ENCODE measurements at places on chromosomes 2 and 18.

- DNase-seq = no peak
These were observed 130.9 kb downstream of the TPGS2 start for GRCh38 chr18:36697905-36698304.

- DNase-seq = no peak
These were observed 814.8 kb downstream of the KCNJ3 start for GRCh38 chr2:155513248-155513647.

DNA sequence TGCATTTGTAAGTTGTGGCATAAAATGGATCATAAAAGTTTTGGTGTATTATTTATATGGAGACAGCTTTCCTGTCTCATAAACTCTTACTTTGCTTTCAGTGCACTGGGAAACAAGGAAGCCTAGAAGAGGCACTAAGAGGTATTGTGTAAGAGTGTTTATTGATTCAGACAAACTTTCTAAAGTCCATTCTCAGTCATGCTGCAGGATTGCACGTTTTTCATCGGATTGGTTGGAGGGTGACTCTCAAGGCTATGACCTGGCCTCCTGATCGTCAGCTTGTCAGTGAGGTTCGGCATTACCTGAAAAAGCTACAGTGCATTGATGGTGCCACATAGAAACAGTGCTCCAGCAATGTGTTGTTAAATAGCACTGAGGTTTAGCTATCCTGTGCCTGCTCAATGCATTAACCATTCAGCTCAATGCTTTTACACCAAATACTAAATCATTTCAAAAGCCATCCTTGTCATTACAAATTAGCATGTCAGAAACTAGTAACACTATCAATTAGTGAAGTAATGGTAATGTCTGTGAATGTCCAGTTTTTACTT, 545.5 kb downstream of the CBLN2 start:
- no peak for DNase-seq

DNA sequence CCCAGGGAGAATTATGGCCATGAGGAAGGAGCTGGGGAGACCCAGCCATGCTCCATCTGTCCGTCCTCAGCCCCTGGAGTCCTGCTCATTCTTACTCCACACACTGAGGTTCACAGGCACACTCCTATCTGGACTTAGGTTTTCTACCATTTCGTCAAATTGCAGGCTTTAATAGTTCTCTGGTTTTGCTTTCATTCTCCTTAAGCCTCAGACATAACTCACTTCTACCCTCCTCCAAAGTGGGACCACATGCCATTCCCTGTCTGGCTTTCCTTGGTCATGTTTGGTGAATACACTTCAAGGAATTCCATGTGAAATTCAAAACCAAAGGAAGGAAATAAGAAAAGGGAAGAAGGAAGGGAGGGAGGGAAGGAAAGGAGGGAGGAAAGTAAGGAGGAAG, 115.7 kb downstream of the CMPK2 start:
- DNase-seq = no peak

- no peak for DNase-seq
These were observed 44.9 kb upstream of the TAF4B start for GRCh38 chr18:26181343-26181826.

DNA sequence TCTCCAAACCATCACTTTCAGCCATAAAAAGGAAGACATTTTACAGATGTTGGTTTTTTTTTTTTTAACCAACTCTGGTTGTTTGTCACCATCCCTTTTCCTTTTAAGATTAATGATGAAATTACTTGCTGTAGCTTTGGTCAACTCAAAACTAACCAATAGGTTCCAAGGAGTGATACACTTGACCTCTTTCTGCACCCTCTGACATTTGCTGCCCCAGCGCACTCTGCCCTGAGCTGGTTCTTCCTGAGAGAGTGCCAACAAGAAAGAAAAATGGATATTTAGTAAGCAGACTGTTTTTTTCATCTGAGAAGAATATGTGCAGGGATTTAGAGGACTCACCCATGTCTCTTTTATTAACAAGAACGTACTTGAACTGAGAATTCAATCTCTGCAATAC, 520.0 kb downstream of the TXNL1 start:
- no peak for DNase-seq

DNA sequence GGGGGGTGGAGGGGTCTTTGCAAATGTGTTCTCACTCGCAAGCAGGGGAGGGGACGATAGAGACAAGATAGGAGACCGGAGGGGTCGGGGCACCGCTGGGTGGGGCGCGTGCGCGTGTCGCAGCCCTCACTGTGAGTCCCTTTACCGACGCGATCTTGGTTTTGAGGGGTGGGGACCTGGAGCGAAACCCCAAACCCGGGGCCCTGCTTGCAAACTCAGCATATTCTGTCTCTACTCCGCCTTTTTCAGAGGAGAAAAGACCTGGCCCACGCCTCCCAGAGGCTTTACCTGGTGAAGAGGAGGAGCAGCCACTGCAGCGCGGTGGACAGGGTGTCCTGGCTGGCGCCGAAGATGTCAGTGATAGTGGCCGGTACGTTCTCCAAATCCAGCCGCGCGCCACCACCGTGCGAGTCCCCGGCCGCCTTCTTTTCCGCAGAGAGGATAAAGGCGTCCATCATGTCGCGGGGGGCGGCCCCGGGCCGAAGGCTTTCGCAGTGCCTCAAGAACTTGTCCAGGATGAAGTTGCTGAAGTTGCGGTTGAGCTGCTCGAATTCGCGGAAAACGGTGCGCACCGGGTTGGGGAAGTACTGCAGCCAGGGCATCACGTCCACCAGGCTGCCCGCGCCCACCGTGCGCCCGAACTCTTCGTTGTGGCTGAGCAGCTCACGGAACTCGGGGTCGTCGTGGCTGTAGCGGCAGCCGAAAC, 1.7 kb downstream of the CYP1B1 start:
- no peak for DNase-seq

GRCh38 chr2:43233218-43234212, 7.1 kb upstream of the ZFP36L2 start:
- no peak for DNase-seq

GRCh38 chr2:43343573-43344304, 117.3 kb upstream of the ZFP36L2 start:
- no peak for DNase-seq

DNA sequence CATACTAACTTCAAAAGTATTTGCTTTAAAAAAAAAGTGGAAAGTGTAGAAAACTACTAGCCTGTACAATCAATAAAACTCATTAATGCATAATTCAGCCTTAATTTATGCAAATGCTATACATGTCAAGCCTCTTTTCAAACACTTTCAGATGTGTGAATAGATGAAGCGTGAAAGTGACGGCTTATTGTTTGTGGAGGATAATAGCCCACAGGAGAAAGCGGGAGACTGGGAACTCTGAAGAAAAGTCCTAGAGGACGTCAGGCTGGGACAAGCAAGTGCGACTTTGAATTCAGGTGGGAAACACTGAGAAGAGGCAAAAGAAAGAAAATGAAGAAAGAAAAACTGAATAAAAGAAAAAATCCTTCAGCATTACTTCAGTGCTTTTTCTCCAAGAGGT, 108.5 kb downstream of the STK39 start:
- no peak for DNase-seq

GRCh38 chr2:47064106-47064505, 91.0 kb downstream of the STPG4 start:
- no peak for DNase-seq

GRCh38 chr2:112869258-112869842, 32.8 kb upstream of the IL1B start:
- DNase-seq = no peak

- no peak for DNase-seq
These were observed 80.5 kb downstream of the ZBTB7C start for GRCh38 chr18:48328473-48329210.

DNA sequence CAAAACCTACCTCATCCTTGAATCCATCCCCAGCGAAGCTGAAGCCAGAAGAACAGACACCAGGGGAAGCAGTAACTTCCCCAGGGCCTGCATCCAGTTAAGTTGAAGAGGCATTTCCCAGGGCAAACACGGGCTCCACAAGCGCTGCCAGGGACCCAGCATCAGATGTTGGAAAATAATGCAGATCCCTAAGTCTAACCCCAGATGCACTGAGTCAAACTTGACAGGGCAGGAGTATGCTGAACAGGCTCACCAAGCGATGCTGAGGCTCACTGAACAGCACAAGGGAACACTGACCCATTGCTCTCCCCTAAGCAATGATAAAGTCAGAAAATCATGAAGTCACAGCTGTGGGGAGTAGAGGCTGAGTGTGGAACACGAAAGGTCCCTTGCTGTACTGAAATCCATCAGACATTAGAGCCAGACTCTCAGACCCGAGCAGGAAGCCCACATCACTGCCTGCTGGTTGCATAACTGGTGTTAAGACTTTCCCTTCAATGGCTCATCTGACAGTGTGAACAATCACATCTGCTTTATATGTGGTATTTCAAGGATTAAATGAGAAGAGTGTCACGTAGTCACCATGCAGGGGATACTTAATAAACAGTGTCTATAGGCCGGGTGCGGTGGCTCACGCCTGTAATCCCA, 36.2 kb downstream of the TNS1 start:
- DNase-seq = no peak

GRCh38 chr2:195820373-195820772, 163.3 kb downstream of the SLC39A10 start:
- DNase-seq = no peak

DNA sequence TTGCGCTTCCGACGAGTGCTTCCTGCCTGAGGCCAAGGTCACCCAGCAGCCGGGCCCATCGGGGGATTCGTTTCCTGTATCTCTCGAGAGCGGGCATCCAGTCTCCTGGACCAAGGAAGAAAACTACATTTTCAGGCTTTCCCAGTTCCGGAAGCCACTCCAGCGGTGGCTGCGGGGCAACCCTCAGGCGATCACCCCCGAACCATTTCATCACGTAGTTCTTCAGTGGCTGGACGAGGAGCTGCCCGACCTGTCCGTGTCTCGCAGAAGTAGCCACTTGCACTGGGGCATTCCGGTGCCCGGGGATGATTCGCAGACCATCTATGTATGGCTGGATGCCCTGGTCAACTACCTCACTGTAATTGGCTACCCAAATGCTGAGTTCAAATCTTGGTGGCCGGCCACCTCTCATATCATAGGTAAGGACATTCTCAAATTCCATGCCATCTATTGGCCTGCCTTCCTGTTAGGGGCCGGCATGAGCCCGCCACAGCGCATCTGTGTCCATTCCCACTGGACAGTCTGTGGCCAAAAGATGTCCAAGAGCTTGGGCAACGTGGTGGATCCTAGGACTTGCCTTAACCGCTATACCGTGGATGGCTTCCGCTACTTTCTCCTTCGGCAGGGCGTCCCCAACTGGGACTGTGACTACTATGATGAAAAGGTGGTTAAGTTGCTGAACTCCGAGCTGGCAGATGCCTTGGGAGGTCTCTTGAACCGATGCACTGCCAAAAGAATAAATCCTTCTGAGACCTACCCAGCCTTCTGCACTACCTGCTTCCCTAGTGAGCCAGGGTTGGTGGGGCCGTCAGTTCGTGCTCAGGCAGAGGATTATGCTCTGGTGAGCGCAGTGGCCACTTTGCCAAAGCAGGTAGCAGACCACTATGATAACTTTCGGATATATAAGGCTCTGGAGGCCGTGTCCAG, 1.0 kb downstream of the MARS2 start:
- no peak for DNase-seq

GRCh38 chr2:115491186-115491793, 1048.8 kb downstream of the DPP10 start:
- DNase-seq = no peak

GRCh38 chr2:71896385-71897136, 251.1 kb downstream of the CYP26B1 start:
- no peak for DNase-seq

GRCh38 chr2:62789518-62789917, 84.0 kb downstream of the EHBP1 start:
- DNase-seq = no peak

GRCh38 chr2:146561996-146562395, 1282.8 kb upstream of the ACVR2A start:
- DNase-seq = no peak

DNA sequence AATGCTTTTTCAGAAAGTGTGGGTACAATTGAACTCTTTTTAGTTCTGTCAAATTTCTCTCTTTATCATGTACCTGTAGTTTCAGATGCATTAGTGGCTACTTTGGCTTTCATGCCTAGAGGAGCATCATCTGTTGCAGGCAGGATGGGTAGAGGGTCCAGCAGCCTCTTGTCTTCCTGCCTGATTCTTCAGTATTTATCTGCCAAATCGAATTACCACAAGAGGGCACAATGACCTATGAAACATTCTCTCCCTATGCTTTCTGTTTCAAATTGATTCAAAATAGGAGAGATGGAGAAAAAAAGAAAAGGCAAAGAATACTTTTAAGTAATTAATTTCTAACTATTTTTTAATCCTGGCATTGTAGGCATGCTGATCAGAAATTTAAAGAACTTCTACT, 477.2 kb downstream of the TRIB2 start:
- DNase-seq = no peak

DNA sequence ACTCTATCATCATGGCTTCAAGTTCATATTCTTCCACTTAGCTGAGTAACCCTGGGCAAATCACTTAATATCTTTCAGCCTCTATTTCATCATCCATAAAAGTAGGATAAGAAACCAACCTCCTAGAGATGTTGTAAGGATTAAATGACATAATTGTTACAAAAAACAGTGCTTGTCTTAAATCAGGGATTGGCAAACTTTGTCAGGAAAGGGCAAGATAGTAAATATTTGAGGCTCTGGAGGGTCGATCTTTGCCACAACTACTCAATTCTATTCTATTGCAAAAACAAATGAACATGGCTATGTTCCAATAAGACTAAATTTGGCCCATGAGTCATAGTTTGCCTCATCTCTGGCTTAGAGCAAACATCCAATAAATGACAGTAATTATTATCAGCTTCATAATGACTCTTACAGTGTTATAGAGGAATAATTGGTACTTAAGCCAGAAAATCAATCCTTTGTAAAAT, 184.7 kb downstream of the SATB2 start:
- DNase-seq = no peak

DNA sequence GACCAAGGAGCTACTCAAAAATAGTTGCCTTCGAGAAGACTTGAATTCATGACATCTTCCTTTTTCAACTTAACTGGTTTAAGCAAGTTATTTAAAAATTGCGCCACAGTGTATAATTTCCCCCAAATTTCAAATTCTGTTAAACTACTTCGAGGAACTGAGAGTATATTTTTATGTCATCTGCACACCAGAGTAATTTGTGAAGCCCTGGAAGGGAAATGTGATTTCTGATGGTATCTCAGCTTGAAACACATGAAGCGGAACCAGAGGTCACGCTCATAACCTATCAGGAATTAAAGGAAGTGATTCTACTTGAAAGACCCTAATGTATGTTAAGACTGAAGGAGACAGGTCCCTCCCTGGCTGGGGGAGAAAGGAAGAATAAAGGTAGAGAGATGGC, 33.9 kb upstream of the DARS1 start:
- DNase-seq = no peak
